Common myeloid progenitor, CD34-positive (primary cell): ENCODE measurements at places on chromosomes 4 and X.

- DNase-seq = no peak
Measured at GRCh38 chrX:19532709-19533108, 17.4 kb upstream of the MAP3K15 start.

GRCh38 chr4:121484633-121485032 lies 103.8 kb upstream of the QRFPR start:
- peak; percentile 56 for DNase-seq

DNA sequence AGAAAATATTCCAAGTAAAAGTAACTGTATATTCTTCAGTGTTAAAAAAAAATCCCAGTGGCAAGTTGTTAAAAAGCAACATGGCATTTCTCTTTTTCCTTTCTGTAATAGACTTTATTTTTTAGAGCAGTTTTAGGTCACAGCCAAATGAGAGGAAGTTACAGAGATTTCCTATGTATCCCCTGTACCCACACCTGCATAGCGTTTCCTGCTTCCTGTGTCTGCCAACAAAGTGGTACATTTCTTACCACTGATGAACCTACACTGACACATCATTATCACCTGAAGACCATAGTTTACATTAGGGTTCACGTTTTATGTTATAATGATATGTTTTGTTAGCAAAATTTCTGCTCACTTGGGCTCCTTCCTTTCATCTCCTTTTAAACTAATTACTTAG lies 124.7 kb downstream of the GPAT3 start:
- DNase-seq = no peak

- DNase-seq = peak; percentile 61
Measured at GRCh38 chr4:80587871-80588385, 252.4 kb downstream of the CFAP299 start.

GRCh38 chr4:109276482-109277095 lies 25.9 kb downstream of the COL25A1 start:
- DNase-seq = peak; percentile 14

GRCh38 chr4:93199492-93199891 lies 629.1 kb upstream of the ATOH1 start:
- DNase-seq = peak; percentile 18

GRCh38 chr4:98411731-98412130 lies 150.5 kb downstream of the RAP1GDS1 start:
- DNase-seq = no peak

GRCh38 chrX:10474510-10474909 lies 145.9 kb downstream of the MID1 start:
- no peak for DNase-seq

- no peak for DNase-seq
Measured at GRCh38 chrX:31302573-31303075, 230.8 kb upstream of the FTHL17 start.

- DNase-seq = no peak
Measured at GRCh38 chr4:105951198-105951597, 55.9 kb downstream of the NPNT start.

DNA sequence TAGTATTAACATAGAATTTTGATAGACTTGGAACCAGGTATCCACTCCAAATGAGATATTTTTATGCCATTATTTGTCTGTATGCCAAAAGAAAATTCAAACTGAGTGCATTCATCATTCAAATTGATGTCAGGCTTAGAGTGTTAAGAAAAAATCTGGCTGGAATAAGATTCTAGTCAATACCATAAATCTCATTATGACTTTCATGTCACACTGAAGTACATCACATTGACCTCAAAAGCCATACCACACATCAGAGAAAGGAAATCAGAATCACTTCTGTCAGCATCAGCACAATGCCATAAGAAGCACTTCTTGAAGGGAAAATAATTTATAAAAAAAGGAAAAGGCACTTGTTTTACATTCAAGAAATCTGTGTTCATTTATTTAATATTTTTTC lies 119.0 kb upstream of the BMP3 start:
- DNase-seq = no peak

GRCh38 chrX:155534800-155535199 lies 76.4 kb upstream of the F8A3 start:
- DNase-seq = no peak

- no peak for DNase-seq
Measured at GRCh38 chr4:78720204-78720603, 55.9 kb upstream of the BMP2K start.

- DNase-seq = no peak
Measured at GRCh38 chr4:184959309-184959708, 59.0 kb upstream of the HELT start.

- no peak for DNase-seq
Measured at GRCh38 chrX:22698151-22698550, 301.6 kb upstream of the DDX53 start.

DNA sequence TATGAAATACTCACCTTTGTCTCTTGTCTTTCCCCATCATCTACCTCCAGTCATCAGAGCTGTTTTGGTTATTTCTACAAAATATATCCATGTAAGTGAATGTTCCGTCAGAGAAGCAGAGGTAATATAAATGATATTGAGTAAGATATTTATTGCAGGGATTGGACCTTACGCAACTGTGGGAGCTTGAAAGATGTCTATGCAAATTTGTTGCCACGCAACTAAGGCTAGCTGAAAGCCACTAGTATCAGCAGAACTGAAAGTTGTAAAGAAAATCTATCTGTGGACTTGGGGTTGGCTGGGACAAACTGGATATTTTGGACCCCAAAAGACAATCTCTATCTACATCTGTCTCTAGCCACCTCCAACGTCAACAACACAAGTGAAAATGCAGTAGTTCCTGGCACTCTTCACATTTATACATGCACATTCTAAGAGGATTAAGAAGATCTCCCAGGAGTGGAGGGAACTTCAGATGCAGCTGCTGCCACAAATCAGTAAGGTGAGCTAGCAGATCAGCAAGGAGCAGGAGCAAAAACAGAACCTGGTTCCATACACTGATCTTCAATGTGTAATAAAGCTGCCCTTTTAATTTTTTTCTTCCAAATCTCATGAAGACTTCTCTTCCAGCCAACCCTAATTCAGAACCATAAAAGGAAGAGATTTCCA lies 8.5 kb upstream of the CCSER1 start:
- DNase-seq = no peak

- no peak for DNase-seq
Measured at GRCh38 chr4:139876337-139876941, 210.8 kb downstream of the MGST2 start.

DNA sequence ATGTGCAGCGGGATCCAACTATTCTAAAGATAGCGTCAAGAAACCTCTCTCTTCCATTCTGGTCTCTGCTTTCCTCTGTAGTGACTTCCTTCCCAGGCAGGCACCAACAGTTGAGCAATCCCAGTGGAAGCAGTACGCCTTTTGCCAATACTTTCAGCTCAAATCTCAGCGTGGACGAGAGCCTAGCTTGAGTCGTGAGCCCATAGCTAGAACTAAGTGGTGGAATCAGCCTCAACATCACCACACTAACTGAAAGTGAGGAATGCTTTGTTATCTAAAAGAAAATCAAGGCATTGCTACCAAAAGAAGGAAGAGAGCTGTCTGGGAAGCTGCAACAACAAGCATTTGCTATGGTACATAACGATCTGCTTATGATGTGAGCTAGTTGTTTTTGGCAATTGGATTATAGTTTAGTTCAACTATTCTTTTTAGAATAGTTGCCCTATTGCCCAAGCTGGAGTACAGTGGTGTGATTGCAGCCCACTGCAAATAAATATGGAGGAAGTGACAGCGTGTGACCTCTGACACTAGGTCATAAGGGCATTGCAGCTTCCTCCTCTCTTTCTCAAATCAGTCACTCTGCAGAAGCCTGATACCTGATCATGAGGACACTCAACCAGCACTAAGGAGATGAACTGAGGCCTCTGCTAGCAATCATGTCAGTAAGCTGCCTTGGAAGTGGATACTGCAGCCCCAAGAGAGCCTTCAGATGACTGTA lies 24.7 kb upstream of the FRYL start:
- no peak for DNase-seq
